CD4-positive, alpha-beta T cell treated with Interleukin-10 for 1 hour (primary cell): ENCODE measurements at places on chromosomes 7 and 10.

GRCh38 chr7:109898-110556 is 82.3 kb upstream of the FAM20C start:
- no peak for DNase-seq

DNA sequence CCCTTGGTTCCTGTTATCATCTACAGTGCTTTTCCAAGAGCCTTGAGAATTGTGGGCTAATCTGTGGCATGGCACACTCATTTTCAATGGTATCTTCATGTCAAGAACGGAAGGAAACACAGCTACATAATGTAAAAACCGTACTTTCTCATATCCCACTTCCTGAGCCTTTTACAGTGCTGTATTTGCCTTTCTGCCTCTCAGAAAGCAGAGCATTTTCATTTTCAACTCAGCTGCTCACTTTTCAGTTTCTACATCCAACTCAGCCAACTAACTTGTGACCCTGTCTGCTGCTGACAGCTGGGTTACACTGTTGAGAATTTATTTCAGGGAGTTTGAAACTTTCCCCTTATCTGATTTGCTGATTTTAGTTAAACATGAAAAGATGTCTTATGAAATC is 875.8 kb upstream of the KCND2 start:
- DNase-seq = no peak

DNA sequence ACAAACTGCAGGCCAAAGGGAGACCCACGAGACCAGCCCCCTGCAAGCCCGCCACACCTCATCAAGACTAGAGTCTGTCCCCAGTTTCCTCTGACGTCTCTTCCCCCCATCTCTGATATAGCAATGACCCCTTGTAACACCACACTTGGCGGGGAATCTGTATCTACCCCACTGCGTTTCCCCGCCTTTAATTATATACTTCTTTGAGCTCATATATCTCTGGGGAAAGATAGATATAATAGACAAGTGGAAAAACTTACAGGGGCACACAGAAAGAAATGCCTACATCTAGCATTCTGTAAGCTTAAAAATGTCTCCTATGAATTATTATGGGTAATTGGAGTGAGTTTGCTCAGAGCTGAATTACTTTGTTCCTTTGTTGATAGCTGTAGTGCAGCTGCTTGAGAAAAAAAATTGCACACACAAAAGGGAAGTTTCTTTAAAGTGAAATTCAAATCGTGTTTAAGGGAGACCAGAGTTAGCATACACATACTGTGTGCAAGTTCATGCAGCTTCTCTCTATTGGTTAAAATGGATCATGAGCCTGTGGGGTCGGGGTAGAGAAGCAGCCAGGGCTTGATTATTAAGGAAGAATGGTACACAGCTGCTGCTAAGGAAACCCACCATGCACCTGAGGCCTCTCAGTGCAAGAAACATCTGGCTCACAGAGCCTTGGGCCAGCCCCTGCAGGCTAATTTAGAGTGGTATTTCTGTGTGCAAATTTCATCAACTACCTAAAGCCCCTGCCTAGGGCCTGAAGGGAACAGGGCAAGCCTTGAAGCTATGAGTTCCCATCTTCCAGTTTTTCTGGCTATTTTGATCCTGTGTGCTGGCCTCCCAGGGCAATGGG is 32.5 kb downstream of the CDCA7L start:
- no peak for DNase-seq

- peak; percentile 60 for DNase-seq
Observed at GRCh38 chr7:150356265-150356897, 12.2 kb upstream of the REPIN1 start.

- DNase-seq = no peak
Observed at GRCh38 chr10:43403911-43404703, 4.9 kb downstream of the HNRNPF start.

GRCh38 chr7:79461660-79462059 is 8.2 kb upstream of the MAGI2 start:
- no peak for DNase-seq

DNA sequence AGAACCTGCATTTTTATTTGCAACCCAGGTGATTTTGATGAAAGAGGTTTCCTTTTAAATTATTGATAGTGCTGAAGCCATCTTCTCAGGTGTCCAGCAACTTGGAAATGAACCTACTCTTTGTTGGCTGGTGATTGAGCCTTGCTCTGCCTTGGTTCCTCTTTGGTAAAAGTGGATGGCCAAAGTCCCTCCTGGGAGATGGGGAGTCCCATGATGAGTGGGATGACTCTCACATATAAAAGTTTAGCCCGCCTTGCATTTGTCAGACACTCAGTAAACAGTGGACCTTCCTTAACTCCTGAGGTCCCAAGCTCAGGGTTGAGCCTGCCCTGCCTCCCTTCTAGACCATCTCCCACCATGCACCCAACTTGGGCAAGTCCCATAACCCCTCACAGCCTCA is 28.9 kb upstream of the KAT6B start:
- DNase-seq = no peak

DNA sequence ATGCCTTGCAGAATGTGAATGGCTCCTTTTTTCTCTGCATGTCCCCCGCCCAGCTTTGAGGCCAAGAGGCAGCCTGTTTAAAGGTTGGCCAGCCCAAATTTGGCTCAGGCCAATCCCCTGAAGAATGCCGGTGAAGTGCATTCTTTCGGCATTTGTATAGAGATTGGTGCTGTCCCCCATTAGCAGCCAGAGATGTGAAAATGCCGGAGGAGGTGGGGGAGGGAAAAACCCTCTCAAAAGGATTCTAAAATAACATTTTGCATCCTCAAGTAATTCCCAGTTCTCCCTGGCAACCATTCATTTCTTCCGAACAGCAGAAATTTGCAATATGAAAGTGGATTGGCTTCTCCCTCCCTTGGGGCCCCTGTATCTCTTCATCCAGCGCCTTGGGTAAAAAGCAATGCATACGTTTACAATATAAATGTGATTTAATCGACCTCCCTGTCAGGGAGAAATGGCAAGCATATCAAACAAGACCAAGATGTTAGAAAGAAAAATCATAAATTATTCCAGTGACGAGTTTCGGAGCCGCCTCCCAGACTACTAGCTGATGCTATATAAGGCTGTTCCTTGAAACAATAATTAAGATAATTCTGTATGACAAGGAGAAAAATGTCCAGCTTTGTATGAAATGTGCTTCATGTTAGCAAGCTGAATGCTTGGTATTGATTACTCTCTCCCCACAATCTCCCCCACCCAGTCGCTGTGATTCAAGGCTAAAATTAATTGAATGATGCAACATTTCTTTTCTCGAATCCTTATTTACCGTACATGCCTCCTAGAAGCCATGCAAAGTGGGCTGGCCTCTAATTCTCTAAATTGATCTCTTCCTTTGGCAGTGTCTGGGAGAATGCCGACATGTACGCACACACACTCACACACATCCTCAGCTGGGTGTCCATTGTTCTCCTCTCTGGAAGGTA is 323.7 kb downstream of the RPS24 start:
- no peak for DNase-seq

DNA sequence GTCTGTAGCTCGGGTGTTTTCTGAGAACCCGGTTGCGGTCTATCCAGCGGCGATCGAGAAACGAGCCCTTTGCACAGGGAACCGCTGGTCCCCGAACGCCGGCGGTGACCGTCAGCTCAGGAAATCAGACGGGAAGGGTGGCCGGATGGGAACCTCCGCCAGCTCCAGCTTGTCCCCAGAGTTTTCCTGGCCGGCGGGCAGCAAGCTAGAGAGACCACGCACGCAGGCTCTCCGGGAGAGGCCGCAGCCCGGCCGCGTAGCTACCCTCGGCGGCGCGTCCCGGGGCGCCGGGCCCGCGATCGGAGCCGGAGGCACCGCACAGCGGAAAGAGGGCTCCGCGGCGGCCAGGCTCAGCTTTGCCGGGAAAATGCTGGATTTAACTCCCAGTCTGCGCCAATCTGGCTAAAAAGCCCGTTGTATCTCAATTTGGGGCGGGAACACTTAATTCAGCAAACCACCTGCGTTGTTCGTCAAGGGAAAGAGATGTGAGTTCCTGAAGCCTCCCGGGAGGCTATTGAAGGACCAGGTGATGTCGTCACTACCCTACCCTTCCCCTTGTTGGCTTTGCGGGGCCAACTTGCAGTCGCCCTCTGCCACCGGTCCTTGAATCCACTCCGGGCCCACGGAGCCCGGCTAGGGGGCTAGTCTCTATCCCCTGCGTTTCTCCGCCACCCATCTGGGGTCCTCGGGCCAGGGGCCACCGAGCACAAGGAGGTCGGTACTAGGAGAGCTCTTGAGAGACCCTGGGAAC is 859 bp upstream of the CH25H start:
- no peak for DNase-seq

GRCh38 chr7:16260236-16260728 is 161.1 kb downstream of the CRPPA start:
- DNase-seq = no peak

DNA sequence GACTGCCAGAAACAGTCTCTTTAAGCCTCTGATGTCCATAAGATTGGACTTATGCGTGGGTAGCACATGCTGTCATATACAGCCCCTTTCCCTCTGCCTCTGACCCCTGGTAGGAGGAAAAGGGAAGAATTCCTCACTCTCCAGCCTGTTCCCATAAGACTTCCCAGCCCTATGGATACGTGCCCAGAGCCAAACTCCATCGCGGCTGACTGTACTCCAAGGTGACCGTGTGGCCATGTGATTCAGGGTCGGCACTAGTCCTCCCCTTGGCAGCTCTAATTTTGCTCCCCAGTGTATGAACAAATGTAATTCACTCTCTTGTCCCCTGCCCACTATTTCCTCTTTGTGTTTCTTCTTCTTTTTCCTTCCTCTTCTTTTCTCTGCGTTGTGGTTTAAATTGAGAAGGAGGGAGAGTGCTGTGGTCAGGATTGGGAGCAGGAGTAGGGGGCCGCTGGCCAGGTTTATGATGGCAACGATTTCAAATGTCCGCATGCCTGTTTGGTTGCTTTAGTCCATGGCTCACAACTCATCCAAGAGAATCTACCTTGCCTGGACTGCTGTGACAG is 43.8 kb downstream of the PRLHR start:
- DNase-seq = no peak

DNA sequence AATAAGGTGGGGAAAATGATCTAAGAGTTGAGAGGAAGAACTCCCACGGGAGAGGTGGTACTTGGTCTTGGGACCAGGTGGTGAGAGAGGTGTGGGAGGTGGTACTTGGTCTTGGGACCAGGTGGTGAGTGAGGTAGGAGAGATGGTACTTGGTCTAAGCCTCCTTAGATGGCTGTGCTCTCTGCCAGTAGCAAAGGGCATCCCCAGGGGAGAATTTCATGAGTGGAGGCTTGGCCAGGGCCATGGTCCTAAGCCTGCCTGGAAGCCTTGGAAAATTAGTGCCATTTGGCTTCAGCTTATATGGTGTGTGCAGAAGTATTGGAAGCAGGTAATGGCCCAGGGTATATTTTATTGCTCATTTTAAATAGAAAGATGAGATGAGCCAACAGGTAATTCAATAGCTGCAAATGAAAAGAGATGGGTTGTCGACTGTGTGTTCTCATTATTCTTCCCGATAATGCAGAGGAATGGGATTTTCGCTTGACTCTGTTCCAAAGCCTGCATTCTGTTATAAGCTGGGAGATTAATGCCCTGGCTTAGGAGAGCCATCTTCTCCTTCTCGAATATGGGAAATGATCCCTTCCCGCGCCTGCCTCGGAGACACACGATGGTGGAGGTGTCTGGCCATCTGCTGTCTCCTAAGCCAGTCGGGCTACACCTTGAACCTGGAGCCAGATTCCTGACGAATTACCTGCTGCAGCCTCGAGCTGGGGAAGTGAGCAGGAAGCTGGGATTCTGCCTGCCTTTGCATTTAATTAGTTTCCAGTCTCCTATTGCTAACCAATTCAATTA is 287.8 kb downstream of the GALNT17 start:
- DNase-seq = no peak

DNA sequence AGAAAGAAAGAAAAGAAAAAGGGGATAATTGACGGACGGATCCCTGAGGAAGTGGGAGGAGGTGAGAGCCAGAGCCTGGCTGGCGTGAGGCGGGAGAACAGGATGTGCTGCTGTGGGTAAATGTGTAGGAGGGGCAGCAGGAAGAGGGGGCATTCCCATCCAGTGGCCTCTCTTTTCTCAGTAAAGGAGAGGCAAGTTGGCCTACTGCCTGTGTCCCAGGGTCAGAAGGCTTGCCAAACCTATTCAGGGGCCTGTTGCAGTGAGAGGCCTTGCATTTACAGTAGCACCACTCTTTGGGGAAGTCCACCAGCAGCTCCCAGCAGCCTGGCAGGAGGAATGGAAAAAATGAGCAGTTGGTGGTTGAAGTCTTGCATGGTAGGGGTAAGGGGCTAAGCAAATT is 26.6 kb upstream of the ASCC1 start:
- DNase-seq = no peak

DNA sequence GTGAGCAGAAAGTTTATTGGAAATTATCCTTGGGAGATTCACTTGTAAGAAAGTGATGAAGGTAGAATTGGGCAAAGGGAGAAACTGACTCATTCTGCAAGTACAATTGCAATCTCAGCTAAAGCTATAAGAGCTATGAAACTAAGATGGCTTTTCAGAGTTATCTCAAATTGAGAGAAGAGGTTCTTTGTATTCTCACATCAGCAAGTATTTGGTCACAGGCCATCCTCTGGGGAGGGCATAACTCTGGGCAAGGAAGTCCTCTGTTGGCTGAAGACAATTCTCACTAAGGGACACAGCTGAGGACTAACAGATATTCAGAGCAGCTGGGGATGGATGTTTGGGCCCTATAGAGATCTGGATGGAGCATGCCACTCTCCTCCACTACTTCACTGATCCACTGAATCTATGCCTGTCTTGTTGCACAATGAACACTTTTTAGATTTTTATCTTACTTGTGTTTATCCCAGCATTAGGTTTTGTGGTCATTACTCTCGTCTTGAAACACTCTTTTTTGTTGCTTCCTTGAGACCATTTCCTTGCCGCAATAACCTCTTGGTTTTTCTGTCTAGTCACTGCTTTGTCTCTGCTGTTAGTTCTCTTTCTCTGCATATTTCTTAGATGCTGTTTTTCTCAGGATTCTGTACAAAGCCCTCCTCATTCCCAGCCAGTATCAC is 115.1 kb downstream of the GNAI1 start:
- DNase-seq = no peak

DNA sequence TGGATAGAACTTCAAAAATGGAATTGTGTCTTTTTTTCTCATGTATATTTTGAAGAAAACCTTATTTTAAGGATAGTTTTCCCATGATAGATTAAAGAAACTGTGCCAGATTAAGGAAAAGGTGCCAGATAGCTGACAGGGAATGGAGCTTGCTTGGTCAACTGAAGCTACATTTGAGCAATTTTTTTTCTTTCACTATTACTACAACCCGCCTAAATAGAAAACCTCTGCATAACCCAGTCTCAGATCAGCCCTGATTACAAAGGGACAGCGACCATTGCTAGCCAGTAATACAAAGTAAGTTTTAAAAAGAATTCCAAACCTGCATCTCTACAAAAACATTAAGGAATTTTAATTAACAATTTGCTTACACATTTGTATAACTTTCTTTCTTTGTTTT is 1123.4 kb upstream of the LRRTM3 start:
- DNase-seq = no peak

DNA sequence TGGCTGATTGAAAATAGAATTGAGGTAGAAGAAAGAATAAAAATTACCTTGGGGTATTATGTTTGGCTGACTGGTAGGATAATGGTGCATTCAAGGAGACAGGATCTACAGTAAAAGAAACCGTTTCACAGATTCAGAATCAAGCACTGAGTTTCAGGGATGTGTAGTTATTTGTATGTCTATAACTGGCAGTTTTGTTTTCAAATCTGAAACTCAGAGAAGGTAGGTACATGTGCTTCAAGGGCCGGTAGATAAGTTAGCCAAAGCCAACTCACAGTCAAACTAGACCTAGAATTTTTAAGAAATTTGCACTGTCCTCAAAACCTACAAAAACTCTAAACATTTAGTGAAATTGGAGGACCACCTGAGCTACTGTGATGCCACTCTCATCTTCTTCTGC is 191.5 kb downstream of the FOXP2 start:
- no peak for DNase-seq
